ENCODE measurements at places on chromosomes 6 and 20. TPM values are rescaled to one million over a fixed set of nuclear protein-coding genes. Genes with fewer than 3 reads are reported as not detected.

CLIC5 gene
- total RNA-seq = not detected

SCAND1 gene
- total RNA-seq = 97.8 TPM

HLA-E gene
- total RNA-seq = 18.1 TPM

DNA sequence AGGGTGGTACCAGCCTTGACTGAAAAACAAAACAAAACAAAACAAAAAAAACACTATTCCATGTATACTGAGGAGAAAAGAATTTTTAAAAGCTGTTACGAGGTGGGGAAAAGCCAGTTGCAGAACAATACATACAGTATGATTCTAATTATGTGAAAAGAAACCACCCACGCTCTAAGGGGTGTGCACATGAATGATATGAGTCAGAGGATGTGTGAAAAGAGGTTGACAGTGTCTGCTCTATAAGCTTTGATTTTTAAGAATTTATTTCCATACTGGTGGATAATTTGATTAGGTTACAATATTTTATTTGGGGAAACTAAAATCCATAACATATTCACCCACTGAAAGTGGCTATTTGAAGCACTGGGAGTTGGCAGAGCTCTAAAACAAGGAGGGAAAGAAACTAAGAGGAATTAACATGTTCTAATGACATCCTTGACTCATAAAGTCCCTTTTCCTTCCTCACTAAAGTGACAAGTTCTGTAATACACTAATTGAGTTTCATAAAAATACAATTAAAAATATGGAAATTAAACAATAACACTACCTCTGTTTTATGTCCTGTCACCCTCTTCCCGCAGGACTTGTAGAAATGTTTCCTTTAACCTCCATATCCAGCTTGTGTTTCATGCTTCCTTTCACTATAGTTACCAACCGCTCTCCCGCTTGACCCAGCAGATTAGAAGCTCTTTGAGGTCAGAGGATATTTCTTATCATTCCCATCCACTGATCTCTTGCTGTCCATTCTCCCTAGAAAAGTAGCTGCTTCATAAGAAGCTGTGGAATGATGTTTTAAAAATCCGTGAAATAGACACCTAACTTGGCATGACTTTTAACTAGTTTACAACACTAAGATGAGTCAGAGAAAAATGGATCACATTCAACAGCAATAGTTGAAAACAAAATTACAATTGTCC is 118.6 kb upstream of the CCDC28A start:
- DNase-seq = no peak

- no peak for DNase-seq
Measured at GRCh38 chr6:121506761-121507754, 71.6 kb downstream of the GJA1 start.

DNA sequence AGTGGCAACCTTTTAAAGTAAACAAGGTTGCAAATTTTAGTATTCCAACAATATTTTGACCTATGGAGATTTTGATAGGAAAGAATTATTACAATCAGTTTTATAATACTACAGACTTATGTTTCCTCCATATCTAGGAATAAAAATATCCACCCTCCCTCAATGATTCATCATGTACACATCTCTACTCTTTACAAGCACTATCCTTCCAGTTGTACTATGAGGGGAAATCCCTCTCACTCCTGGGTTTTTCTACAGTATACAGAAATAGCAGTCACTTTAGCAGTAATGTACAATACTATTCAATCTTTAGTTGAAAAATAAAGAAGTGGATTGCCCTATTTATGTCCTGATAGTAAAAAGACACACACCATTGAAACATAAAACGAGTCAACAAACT is 46.3 kb upstream of the SCML4 start:
- no peak for DNase-seq

DNA sequence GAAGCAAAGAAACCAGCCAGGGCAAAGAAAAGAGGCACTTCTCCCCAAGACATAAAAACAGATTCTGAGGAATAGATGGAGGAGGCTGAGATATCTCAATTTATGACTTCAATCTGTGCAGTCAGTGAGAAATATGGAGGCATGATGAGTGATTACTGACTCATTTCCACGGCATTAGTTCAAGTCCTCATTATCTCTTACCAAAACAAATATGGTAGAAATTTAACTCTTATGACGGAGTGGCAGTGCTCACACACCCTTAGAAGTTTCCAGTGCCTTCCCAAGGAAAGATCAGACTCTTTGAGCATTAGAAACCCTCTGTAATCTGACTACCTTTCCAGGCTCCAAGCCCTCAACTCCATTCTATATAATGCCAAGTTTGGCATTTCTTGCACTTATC is 364.1 kb downstream of the ARHGAP18 start:
- DNase-seq = no peak

GRCh38 chr6:32406857-32407256 is at the start of gene BTNL2:
Gene BTNL2, minus strand, starts transcription at chr6:32407181. Its CDS starts 58 bp downstream, at chr6:32407123.
- DNase-seq = no peak

Measured in glutamatergic neuron (in vitro differentiated cells).